ENCODE measurements at places on chromosomes 3 and 15.
A peak's percentile ranks its signal among the peaks of the same experiment; 100 is the strongest.

DNA sequence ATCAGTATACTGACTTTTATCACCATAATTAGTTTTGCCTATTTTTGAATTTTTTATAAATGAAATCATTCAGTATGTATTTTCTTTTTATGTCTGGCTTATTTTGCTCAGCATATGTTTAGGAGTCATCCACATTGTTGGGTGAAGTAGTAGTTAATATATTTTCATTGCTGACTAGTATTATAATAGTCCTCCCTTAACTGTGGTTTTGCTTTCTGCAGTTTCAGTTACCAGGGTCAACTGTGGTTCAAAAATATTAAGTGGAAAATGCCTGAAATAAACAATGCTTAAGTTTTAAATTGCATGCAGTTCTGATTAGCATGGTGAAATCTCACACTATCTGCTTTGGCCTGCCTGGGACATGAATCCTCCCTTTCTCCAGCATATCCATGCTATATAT, 39.5 kb upstream of the PRR23C start:
- DNase-seq, result no peak

DNA sequence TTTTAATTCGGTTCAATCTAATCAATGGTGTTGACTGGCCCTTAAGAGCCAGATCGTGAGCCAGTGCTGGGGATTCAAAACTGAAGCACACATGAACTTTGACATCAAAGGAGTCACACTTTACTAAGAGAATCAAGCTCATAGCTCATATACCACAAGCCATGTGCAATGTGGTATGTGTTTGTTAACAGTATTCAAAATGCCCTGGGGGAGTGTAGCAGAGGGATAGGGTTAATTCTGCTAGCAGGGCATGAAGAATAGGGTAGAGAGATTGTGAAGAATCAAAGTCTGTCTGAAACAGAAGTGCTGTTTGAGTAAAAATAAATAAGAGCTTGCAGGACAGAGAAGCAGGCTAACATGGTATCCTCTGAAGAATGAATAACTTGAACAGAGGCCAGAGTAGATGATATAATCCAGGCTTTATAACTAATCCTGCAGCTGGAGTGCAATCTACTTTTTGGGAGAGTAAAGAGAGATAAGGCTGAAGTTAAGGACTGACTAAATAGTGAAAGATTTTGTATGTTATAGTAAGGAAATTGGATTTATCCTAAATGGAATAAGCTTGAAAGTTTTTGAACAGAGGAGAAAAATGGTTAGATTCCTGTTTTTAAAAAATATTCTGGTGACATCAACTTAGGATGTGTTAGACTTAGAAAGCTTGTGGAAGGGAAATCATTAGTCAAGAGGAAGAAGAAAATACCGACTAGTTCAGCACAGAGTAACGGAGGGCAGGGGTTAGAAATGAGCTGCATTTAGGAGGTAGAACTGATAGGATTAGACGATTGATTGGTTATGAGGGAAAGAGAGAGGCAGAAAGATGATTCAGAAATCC, 292.0 kb downstream of the NFKBIZ start:
- DNase-seq, result no peak

GRCh38 chr3:22089284-22089683, 338.3 kb upstream of the ZNF385D start:
- DNase-seq, result peak; percentile 62

DNA sequence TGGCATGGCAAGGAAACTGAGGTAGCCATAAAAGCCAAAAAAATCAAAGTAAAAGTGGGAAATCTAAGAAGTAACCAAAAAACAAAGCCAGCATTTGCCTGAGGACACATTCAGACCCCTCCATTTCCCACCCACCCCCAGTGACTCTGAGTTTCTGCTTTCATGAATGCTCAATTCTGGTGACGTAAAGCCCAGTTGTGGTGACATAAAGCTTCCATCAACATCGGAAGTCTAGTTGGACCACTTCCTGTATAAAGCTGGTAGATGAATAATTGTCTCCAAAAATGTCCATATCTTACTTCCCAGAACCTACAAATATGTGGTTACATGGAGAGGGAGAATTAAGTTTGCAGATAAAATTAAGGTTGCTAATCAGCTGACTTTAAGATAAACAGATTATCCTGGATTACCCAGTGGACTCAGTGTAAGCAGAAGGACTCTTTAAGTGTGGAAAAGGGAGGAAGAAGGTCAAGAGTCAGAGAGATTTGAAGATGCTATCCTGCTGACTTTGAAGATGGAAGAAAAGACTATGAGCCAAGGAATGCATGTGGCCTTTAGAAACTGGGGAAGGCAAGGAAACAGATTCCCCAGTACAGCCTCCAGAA, 62.0 kb upstream of the ST3GAL6 start:
- DNase-seq, result no peak

DNA sequence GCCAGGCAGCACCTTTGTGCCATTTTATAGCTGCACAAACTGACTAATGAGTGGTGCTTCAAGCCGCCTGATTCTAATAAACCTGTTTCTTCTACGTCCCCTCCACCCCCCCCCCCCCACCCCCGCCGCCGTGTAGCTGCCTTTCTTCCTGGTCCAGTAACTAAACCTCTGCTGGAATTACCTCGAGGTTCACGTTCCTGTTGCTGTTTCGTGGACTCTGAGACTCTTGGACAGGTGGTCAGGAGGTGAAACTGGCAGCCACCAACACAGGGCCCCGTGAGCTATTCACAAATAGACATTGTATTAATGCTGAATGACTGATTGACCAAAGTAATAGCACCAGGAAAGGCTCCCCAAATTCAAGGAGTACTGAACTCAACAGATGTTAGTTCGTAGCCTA, 73.9 kb downstream of the TRIM69 start:
- no peak for DNase-seq

DNA sequence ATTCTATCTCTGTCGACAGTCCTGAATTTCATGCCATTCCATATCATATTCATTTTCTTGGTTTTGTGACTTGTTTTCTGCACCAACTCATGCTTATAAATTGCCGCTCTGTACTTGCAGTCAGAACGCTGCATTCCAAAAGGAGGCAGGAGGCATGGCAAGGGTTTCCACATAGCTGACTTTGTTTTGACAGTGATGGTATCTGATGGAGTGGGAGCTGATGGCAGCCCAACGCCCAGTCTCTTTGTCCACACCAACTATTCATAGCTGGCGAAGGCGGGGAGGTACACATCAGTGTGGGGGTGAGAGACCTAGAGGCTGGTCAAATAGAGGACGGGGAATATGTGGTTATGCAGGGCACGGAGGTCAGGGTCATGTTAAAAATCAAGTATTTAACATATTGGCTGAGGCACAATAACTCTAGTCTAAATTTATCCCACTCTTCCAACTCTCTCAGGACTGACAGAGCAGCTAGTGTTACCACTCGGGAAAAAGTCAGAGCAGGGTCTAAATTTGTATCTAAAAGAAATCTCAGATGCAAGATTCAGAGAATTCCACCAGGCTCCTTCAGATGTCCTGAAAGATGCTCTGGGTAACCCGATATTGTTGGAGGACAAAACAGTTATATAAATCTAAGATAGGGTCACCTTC, 67.8 kb upstream of the ATP13A3 start:
- no peak for DNase-seq

DNA sequence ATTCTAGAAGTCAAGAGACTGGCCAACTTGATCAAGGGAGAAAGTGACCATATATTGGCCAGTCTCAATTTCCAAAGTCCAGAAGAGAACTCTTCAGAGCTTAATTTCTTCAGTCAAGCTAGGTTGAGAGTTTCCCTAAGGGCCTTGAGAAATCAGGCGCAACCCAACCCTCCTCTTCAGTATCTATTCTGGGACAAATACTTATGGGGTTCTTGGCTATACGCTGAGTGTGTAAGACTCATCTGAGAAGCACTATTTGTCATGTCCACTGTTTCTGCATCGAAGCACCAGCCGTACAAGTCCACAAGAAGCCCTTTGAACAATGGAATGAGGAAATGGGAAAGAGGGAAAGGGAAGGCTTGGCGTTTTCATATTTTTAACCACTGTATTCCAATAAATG, 379.5 kb downstream of the CTNNB1 start:
- no peak for DNase-seq
